Psoas muscle (tissue), 8 donors: ENCODE measurements at places on chromosomes 3 and 15.

GRCh38 chr3:131031660-131032059 is 5.0 kb downstream of the NEK11 start:
- H3K4me3 ChIP-seq = no peak overlapping the region
- no peak overlapping the region for H3K27ac ChIP-seq
- H3K4me1 ChIP-seq = no peaks in the 10 kb centered on the region
- H3K36me3 ChIP-seq = no peaks in the 10 kb centered on the region

DNA sequence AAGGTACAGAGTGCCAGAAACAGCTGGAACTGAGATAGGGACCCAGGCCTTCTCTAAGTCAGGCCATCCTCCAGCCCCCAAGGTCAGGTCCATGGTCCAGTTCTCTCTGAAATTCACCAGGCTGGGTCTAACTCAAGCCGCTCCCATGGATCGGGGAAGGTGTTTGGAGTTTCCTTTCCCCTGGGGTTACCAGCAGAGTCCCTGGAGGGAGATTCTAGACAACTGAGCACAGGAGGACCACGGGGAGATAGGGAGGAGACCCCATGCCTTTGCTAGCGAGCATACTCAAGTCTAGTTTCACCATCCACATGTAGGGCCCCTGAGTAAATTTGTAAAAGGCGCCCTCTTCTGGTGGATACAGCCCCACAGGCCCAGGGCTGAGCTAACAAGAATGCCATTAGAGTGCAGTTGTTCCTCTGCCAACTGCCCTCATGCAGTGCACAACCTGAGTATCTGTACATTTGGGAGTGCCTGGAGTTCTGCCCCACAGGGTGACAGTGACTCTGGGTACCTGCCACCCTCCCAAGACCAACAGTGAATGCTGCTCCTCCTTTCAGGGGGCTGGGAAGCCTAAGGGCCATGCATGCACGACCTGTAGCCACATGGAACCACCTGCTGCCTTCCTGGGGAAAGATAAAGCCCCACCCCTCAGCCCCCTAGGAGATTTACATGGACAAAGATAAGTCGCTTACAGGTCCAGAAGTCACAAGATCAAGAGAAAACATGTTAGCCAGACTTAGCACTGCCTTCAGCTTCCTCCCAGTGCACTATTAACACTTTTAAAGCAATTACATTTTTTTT is 89.0 kb downstream of the IQSEC1 start:
- H3K27ac ChIP-seq = peak overlapping the region; percentile 36
- no peaks in the 10 kb centered on the region for H3K27me3 ChIP-seq
- H3K4me3 ChIP-seq = no peak overlapping the region
- peaks cover 31% of the 10 kb centered on the region for H3K4me1 ChIP-seq

DNA sequence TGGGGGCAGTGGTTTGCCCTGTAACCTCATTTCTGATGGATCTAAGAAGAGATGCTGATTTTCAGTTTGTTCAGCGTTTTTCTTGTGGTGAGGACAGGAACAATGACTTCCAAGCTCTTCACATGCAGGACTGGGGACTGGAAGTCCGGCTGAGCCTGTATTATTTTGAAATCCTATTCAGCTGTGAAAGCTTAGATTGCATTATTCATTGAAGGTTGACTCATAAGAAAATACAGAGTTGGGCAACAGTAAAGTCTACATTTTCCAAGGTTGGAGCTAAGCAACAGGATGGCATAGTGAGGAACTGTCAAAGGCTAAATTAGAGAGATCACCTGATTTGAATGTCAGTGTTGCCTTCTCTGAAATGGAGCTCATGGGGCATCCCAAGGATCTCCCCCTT is 230.9 kb upstream of the FEZF2 start:
- H3K4me1 ChIP-seq = no peaks in the 10 kb centered on the region
- no peaks in the 10 kb centered on the region for H3K27me3 ChIP-seq
- no peaks in the 10 kb centered on the region for H3K36me3 ChIP-seq
- DNase-seq = no peak
- H3K27ac ChIP-seq = no peak overlapping the region

DNA sequence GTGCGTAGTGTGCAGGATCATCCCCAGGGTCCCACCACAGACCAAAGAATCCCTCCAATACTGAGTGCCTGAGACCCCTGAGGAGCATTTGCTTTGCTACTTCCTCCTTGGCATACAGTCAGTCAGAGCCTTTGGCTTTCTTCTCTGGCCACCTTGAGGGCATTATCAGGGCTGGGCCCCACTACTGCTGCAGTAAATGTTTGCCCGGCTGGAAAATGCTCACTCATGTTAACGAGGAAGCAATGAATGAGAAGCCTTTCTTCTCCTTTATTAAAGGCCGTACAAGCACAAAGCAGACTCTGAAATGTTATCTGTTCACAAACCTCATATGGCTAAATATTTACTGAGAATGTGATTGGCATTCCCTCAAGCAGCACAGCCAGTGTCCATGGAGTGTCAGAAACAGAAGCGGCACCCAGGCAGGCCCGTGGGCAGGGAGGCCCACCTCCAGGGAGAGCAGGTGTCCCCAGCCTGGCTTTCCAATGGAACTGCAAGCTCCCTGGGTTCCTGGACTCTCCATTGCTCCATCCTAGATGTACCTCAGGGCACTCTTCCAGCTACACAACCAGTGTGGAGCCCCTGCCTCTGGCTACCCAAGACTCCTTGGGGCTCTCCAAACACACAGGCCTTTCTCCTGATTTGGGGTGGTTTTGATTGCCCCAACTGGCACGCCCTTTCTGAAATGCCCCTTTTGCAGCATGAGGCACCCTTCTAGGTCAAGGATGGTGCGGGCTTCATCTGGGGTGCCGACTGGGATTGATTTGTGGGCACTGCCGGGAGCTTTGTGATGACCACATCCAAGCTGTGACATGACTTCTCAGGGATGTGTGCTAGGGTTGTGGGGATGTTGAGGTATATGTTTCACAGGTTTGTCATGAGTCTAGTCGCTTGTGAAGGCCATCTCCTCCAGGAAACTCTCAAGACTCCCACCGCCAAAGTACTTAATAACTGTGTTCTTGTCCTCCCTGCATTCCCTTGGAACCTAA is 195.6 kb downstream of the FAM43A start:
- H3K36me3 ChIP-seq = no peaks in the 10 kb centered on the region
- H3K27ac ChIP-seq = peak overlapping the region; percentile 30
- DNase-seq = no peak
- no peak overlapping the region for H3K4me3 ChIP-seq

DNA sequence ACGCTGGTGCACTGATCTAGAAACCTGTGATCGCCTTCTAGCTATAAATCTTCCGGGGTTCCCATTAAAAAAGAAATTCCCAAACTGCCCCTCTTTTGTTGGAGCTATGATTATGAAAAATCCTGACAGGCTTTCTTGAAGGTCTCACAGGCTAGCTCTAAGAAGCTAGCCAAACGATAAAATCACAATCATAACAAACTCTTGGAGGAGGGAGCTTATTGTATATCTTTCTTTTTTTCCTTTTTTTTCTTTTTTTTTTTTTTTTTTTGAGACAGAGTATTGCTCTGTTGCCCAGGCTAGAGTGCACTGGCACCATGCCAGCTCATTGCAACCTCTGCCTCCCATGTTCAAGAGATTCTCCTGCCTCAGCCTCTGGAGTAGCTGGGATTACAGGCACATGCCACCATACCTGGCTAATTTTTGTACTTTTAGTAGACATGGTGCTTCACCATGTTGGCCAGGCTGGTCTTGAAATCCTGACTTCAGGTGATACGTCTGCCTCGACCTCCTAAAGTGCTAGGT is 72.0 kb downstream of the MYO1E start:
- H3K36me3 ChIP-seq = no peaks in the 10 kb centered on the region
- H3K4me1 ChIP-seq = peaks cover 44% of the 10 kb centered on the region
- H3K27me3 ChIP-seq = no peaks in the 10 kb centered on the region
- H3K4me3 ChIP-seq = peak overlapping the region; percentile 12
- peak; percentile 42 for DNase-seq

DNA sequence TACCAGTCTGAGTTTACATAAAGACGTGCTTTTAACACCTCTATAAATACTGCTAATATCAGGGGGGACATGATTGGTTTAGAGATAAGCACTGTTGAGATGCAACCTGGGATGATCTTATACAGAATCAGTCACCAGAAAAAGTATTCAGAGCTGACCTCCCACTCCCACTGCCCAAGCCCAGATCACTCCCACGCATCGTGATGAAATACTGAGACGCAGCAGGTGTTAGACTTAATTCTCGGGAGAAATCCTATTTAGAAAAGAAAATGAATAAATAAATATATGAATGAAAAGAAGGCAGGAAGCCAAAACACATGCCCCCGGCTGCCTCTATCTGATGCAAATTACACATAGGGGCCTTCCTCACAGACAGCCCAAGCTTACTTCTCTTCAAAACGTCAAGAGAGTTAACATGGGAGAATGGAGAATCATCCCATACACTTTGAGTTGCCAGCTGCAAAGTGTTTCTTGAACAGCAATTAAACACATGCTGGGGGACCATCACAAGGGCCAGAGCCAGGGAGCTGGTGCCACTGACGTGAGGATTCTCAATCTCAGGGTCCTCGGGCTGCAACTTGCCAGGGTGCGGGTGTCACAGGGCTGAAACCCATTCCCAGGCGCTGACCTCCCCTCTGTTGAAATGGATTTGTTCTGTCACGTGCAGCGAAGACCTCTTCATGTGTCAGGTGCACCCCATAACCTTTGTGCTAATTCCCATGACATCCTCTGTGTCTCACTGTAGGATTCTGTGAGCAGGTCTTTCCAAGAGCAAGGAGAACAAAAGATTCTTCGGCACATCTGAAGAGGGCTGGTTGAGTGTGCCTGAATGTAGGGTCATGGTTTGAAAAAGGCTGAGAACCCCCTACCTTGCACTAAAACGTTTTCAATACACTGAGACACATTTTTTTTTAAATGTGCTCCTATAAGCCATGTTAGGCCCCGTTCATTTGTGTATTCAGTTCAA is 764.2 kb upstream of the ARRDC4 start:
- H3K4me3 ChIP-seq = no peak overlapping the region
- no peak overlapping the region for H3K27ac ChIP-seq
- no peak for DNase-seq
- H3K36me3 ChIP-seq = no peaks in the 10 kb centered on the region
- H3K4me1 ChIP-seq = no peaks in the 10 kb centered on the region
- H3K27me3 ChIP-seq = no peaks in the 10 kb centered on the region

GRCh38 chr3:171768281-171768900 is 41.9 kb downstream of the PLD1 start:
- H3K27me3 ChIP-seq = no peaks in the 10 kb centered on the region
- H3K27ac ChIP-seq = no peak overlapping the region
- H3K4me3 ChIP-seq = peak overlapping the region; percentile 55
- peaks cover 3% of the 10 kb centered on the region for H3K4me1 ChIP-seq
- H3K36me3 ChIP-seq = no peaks in the 10 kb centered on the region

GRCh38 chr15:85615930-85616329 is 178.8 kb downstream of the KLHL25 start:
- DNase-seq = no peak
- peaks cover 66% of the 10 kb centered on the region for H3K4me1 ChIP-seq
- H3K4me3 ChIP-seq = no peak overlapping the region
- H3K27ac ChIP-seq = peak overlapping the region; percentile 87

GRCh38 chr3:122560680-122561079 is 3.4 kb downstream of the PARP9 start:
- no peaks in the 10 kb centered on the region for H3K36me3 ChIP-seq
- no peak for DNase-seq
- no peak overlapping the region for H3K4me3 ChIP-seq
- no peak overlapping the region for H3K27ac ChIP-seq

DNA sequence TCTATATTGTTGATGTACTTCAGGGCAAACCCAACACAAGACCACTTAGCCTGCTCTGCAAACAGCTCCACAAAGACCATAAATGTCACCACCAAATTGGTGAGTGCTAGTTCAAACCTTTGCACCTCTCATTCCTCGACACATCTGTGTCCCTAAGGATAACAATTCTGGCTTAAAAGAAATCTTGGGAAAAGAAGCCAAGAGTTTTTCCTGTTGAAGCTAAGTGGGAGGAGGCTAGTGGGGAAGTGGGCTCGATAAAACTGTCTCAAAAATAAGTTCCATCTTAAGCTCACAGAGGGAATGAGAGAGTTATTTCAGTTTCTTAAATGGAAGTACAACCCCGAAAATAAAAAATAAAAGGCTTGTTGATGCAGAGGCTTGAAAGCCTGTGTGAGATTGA is 40.4 kb upstream of the PRICKLE2 start:
- H3K36me3 ChIP-seq = no peaks in the 10 kb centered on the region
- no peaks in the 10 kb centered on the region for H3K4me1 ChIP-seq
- H3K4me3 ChIP-seq = peak overlapping the region; percentile 68
- no peak for DNase-seq

DNA sequence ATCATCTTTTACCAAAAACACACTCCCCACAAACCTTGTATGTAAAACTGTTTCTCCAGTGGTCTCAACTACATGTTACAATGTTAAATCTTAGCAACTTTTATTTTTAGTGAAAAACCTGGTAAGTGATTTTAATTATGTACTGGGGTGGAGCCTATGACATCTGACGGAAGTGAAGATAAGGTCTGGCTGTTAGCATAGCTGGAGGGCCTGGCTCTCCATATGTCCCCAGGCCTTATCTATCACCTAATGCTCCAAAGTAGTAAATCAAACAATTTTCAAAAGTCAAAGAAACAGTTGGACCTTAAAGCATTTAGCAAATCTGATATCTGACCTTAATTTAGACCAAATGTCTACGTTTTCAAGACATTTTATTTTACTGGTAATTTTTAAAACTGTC is 173.6 kb upstream of the SMAD3 start:
- H3K4me1 ChIP-seq = no peaks in the 10 kb centered on the region
- H3K36me3 ChIP-seq = no peaks in the 10 kb centered on the region
- DNase-seq = no peak
- H3K27ac ChIP-seq = no peak overlapping the region

DNA sequence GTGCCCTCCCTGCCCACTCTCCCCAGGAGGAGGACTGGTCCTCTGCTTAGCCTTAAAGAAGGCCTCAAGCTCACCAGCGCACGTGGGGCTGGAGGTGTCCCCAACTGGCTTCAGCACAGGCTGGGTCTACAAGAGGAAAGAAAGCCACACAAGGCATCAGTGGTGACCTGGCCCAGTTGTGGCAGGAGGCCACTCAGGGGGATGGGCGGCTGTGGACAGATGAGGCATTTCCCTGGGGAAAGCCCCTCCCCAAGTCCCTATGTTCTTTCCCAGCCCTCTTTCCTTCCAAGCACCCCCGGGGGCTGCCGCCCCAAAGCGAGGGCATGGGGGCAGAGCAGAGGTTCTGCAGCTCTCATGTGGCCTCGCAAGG is 155.2 kb upstream of the TLE3 start:
- H3K4me1 ChIP-seq = no peaks in the 10 kb centered on the region
- DNase-seq = no peak
- H3K27ac ChIP-seq = no peak overlapping the region
- no peak overlapping the region for H3K4me3 ChIP-seq
- H3K27me3 ChIP-seq = peaks cover 5% of the 10 kb centered on the region
- H3K36me3 ChIP-seq = no peaks in the 10 kb centered on the region

DNA sequence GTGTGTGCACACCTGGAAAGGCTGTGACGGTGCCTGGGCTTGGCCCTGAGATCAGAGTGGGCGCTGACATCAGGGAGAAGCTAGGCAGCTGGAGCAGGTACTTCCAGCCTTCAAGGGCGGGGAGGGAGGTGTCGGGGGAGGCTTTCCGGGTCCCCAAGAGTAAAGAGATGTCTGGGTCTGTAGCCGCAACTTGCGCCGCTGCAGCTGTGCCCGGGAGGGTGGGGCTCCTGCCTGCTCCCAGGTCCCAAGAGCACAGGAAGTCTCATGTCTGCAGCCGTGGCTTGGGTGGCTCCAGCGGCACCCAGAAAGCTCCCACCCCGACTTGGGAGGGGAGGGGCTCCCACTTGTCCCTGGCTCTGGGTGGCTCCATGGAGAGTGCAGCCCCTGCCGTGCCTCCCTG is 103.2 kb upstream of the BNIP2 start:
- H3K27ac ChIP-seq = no peak overlapping the region
- no peak for DNase-seq
- no peak overlapping the region for H3K4me3 ChIP-seq
- H3K36me3 ChIP-seq = no peaks in the 10 kb centered on the region

GRCh38 chr3:195441476-195441991 is 1.3 kb downstream of the ACAP2 start:
- peak overlapping the region; percentile 97 for H3K27ac ChIP-seq
- H3K4me1 ChIP-seq = peaks cover 18% of the 10 kb centered on the region
- no peaks in the 10 kb centered on the region for H3K36me3 ChIP-seq
- H3K27me3 ChIP-seq = no peaks in the 10 kb centered on the region
